ENCODE measurements at places on chromosomes 6 and 20.

- peak; percentile 89 for DNase-seq
These were observed 696 bp upstream of the SUPT3H start for GRCh38 chr6:45378334-45378926.

- DNase-seq: no peak
These were observed 3.4 kb downstream of the LY86 start for GRCh38 chr6:6591778-6592465.

GRCh38 chr20:42795111-42795695, 394.5 kb downstream of the PTPRT start:
- DNase-seq: peak; percentile 97

DNA sequence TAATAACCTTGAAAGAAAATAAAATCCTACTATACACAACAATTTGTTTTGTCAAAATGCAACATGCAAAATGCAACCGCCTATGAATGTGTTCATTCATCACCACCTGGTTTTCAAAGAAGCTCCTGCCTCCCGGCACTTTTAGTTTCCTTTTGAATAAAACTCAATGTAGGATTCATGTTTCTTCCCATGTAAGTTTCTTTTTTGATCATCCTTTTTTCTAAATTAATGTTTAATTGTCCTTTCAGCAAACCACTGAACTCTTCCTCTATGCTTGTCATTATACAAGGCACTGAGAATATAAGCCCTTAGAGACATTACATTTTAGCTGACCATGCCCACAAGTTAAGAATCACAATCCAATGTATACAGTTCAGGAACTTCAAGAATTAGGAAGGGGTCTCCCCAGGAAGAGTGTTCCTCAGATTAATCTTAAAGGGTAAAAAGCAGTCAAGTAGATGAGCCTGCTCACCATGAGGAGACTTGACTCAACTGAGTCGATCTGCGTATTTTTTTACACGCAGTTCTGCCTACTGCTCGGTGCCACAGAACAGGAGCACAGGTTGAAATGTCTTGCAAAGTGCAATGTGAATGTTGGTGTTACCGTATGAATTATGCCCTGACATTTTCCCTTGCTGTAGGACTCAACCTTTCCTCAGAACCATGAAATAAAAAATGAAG, 7.2 kb upstream of the THEMIS start:
- no peak for DNase-seq

DNA sequence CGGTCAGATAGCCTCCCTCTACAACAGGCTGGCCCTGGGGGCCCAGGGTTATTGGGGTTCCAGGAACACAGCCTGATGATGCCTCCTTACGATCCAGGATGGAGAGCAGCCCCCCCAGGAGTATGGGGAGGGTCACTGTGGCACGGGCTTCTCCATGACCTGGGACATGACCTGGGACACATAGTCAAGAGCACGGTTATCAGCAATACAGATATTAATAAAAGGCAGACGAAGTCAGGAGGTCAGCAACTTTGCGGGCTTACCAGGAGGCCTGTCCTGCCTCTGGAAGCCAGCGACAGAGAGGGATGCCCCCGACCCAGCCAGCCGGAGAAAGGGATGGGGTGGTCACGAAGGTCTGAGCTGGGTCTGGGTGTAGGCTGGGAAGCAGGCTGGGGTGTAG, 795 bp downstream of the MMP24OS start:
- no peak for DNase-seq

DNA sequence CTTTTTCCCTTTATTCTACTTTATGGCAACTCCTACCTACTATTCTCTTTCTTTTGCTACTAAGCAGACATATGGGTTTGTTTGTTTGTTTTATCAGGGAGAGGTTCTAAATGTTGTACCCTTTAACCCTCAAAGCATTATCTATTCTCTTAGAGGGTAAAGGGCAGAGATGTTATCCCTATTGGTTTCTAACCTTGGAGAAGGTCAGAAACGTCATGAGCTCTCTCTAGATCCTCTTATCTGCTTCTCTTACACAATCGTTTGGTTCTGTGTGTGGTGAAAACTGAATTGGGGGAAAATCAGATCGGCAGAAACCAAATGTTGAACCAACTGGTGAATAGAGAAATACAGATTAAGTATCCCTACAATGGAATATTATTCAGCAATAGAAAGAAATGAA, 6.4 kb upstream of the MPC1 start:
- DNase-seq: no peak

GRCh38 chr6:123745895-123746294, 57.8 kb upstream of the NKAIN2 start:
- no peak for DNase-seq

DNA sequence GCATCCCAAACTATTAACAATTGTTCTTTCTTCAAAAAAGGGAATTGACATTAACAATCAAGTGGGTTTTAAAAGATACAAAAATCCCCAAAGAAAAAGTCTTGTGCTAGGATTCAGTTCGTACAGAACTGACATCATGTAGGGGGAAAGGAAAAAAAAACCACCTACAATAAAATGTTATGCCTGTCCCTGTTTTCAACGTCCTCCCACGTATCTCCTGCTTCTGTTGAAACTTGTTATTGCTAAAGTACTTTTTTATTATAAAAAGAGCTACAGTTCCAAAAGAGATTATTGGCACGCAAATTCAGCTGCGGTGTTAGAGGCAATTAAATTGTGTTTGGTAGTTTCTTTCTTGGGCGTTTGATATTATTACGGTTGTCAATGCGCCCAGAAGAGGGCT, 102.8 kb upstream of the PHACTR1 start:
- no peak for DNase-seq

GRCh38 chr6:23952245-23952644, 173.8 kb upstream of the NRSN1 start:
- no peak for DNase-seq

Data from NCI-H524 (cell line).